ENCODE measurements at places on chromosomes 4 and X. TPM values are rescaled to one million over a fixed set of nuclear protein-coding genes. Genes with fewer than 3 reads are reported as not detected.

DNA sequence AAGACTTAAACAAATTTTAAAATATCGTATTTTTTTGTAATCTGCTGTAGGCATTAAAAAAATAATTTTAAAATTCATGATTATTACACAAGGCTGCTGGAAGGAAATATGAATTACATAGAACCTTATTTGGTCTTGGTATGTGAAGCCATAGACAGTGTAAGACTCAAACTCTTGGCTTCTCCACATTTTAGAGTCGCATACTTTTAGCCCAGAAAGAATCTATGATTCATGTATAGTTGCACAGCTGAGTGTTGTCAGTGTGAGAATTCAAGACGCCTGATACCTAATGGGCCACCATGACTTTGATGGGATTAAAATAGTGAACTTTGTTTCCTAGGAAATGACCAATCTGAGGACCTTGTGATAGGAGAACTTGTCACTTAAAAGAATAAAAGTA is 1.4 kb downstream of the INTU start:
- no peak for DNase-seq

DNA sequence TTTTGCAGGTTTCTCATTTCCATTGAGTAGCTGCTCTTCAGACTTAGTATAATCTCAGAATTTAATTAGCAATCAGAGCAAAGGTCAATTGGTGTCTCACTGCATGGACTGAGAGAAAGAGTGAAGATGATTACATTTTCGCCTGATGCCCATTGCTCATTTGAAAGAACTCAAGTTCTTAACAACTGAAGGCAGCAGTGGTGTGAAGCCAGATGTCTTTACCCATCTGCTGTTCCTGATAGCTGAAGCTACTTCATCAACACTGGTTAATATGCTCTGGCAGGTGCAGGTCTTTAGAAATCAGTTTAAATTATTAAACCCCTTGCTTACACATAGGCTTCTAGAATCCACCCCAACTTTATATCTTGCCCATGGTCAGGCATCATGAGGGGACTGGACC is 64.5 kb upstream of the FRAS1 start:
- DNase-seq, result no peak

Gene HSD17B13
- 0.47 TPM for polyA plus RNA-seq

- DNase-seq, result peak; percentile 29
Observed at GRCh38 chr4:70746179-70746839, 24.5 kb downstream of the RUFY3 start.
